ENCODE measurements at places on chromosomes 11 and 22. TPM values are rescaled to one million over a fixed set of nuclear protein-coding genes. Genes with fewer than 3 reads are reported as not detected.

OR8D4 gene
- total RNA-seq, result not detected

INPP5J gene
- 3.1 TPM for total RNA-seq

SIAE gene
- 4.7 TPM for total RNA-seq

GRM5 gene
- total RNA-seq, result 163 TPM

FGF3 gene
- not detected for total RNA-seq

SYT7 gene
- total RNA-seq, result 23.5 TPM

SCGB1A1 gene
- not detected for total RNA-seq

CD3E gene
- total RNA-seq, result not detected

GGTLC2 gene
- not detected for total RNA-seq

NAALAD2 gene
- 9.1 TPM for total RNA-seq

GGT1 gene
- 5.6 TPM for total RNA-seq

LUZP2 gene
- 73.9 TPM for total RNA-seq

C1QTNF4 gene
- 19.7 TPM for total RNA-seq

ACTN3 gene
- total RNA-seq, result not detected

FAM180B gene
- not detected for total RNA-seq

RPS25 gene
- total RNA-seq, result 1,127 TPM

MYH9 gene
- 49.5 TPM for total RNA-seq

POU2AF2 gene
- total RNA-seq, result not detected

MPPED1 gene
- 461 TPM for total RNA-seq

PDXP gene
- total RNA-seq, result 42.6 TPM

BDNF gene
- 2.8 TPM for total RNA-seq

ATXN10 gene
- 269 TPM for total RNA-seq

C22orf31 gene
- total RNA-seq, result not detected

TECTA gene
- 8.1 TPM for total RNA-seq

DAGLA gene
- 10.6 TPM for total RNA-seq

DENND6B gene
- 26.0 TPM for total RNA-seq

KLHL35 gene
- total RNA-seq, result 36.0 TPM
